ENCODE measurements at places on chromosomes 16 and 17. TPM values are rescaled to one million over a fixed set of nuclear protein-coding genes. Genes with fewer than 3 reads are reported as not detected.

DNA sequence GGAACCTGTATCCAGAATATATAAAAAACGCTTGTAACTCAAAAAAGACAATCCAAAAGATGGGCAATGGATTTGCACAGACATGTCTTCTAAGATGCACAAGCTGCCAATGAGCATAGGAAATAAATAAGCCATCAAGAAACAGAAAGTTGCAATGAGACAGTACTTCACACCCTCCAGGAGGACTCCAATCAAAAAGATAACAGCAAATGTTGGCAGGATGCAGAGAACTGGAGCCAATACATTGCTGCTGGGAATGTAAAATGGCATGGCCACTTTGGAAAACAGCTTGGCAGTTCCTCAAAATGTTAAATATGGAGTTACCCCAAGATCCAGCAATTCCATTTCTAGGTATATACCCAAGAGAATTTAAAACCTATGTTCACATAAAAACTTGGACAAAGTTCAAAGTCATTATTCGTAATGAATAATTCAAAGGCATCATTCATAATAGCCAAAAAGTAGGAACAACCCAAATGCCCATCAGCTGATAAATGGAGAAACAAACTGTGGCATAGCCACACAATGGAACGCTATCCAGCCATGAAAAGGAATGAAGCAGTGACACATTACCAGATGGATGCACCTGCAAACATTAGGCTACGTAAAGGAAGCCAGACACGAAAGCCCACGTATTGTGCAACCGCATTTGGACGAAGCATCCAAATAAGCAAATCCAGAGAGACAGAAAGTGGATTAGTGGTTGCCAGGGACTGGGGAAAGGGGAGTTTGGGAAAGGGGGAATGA, 25.6 kb downstream of the GGA2 start:
- DNase-seq, result no peak

DNA sequence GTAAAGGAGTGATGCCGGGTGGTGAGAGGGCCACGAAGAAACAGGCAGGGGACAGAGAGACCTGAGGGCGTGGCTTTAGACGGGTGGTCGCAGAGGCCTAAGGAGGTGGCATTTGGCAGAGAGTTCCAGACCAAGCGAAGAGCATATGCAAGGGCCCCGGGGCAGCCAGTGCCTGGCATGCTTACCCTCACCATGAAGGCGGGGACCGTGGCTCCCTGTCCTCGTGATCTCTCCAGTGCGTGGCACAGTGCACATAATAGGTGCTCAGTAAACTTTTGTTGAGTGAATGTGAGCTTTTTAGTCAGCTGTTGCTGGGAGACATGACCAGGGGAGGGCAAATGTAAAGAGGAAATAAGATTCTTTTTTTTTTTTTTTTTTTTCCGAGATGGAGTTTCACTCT, 245.6 kb upstream of the GSE1 start:
- no peak for DNase-seq

DNA sequence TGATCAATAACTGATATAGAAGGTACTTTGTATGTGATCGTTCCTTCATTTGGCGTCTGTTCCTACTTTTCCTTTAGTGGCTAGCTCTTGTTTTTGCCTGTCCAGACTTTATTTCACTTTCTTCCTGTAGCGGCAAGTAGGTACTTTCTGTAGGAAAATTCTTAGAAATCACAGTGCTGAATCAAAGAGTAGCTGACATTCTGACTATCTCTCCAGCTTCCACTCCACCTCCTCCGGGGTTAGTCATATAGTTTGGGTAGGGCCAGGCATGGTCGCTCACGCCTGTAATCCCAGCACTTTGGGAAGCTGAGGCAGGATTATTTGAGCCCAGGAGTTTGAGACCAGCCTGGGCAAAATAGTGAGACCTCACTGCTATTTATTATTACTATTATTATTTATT, 29.9 kb upstream of the PAFAH1B1 start:
- DNase-seq, result no peak

DNA sequence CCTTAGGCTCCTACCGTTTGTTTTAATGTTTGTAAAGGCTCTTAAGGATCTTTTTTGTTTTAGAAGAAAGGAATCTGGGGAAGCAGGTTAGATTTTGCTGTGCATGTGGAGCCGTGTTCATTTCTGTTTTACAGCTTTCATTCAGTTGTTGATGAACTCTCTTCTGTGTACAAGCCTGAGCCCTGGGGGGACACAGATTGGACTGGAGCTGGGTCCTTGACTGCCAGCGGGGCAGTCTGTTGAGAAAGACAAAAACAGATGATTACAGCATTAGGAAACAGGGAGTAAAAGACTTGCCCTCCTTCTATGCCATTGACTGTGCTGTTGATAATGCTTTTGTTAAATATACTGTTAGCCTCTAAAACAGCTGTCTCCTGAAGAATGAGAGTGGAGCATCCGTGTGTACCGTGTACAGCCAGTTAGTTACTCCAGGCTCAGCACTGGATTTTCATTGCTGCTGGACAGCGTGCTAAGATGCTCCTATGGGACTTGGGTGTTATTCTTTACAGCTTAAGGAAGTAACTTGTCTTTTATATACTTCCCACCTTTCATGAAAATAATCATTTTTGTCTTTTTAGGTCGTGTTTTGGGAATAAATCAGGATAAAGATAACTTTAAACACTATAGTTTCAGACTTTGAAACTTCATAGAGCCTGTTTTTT, 3.2 kb downstream of the MAP1LC3B start:
- no peak for DNase-seq

Gene HOXB1
- total RNA-seq, result not detected

- DNase-seq, result no peak
Observed at GRCh38 chr17:34000639-34001038, 254.4 kb upstream of the CCL2 start.

Data from activated CD4-positive, alpha-beta T cell treated with anti-CD3 and anti-CD28 coated beads, Interleukin-2, amount 10 ng/mL, durations not matched to agents 24 days and 14 days (primary cell).